Stimulated activated CD8-positive, alpha-beta memory T cell treated with anti-CD3 and anti-CD28 coated beads, Interleukin-4, amount 100 ng/mL, for 4 hours (primary cell): ENCODE measurements at places on chromosomes 3 and 15.

DNA sequence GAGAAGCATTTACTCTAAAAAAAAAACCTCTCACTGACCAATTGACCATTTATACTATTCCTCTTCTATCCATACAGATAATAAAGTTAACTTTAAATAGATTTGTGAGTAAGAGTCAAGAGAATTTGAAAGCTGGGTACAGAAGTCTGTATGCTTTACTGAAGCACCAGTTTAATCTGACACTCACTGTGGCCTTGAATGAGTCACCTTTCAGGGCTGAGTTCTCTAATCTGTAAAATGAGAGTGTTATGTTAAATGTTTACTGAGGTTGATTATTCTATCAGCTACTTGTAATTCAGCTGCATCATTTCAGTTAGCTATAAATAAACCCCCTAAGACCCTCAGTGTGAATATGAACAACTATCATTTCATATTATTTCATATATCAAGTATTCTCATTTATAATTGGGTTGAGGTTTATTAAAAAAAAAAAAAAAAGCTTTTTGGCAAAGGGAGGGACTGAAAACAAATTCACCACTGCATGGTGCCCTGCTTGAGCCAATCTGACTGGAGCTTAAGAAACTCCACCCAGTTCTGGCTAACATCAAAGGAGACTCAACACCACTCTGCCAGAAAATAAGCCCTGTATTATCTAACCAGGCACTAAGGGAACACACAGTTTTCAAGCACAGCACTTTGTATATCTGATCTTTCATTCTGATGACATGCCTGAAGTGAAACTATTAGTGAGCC lies 2.8 kb downstream of the MAP4 start:
- no peak for DNase-seq

GRCh38 chr3:25483456-25483855 lies 55.4 kb downstream of the RARB start:
- DNase-seq = no peak

DNA sequence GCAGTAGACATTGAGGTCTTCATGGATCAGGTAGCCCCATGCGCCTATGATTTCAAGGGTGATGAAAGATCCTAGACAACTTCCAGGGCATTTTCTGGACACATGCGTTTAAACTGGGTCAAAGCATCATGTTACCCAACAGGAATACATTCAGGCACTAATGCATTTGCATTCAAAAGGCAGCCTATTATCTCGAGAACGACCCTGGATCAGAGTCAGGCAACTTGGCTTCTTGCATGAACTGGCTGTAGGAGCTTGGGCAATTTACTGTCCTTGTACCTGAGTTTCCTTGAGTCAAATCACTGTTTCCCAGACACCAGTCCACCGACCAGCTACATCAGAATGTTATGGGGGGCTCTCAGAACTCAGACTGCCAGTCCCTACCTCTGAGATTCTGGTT lies 51.5 kb upstream of the CHST2 start:
- DNase-seq = no peak

GRCh38 chr3:71360764-71361163 lies 222.8 kb downstream of the FOXP1 start:
- no peak for DNase-seq

DNA sequence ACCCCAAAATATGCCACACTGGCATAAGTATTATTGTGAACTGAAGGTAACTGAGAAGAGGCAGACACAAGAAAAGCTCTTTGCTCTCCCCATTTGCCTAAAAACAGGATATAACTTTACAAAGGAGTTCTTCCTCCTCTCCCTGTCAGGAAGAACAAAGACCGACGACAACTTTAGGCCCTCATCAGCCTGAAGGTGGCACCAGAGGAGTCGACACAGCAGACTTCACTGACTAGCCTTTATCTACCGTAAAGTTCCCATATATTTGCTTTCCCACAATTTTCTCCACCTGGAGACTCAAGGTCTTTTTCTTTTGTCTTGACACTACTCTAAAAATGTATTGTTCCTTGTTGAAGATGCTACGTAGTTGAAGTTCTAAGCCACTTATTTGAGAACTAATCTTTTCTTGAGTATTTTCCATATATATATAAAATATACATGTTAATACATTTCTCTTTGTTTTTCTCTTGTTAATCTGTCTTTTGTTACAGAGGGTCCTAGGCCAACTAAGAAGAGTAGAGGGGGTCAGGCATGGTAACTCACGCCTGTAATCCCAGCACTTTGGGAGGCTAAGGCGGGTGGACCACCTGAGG lies 16.2 kb upstream of the XIRP1 start:
- DNase-seq = no peak

- DNase-seq = no peak
Measured at GRCh38 chr3:20575146-20575545, 389.1 kb upstream of the SGO1 start.

GRCh38 chr3:184688251-184688881 lies 23.5 kb downstream of the MAGEF1 start:
- no peak for DNase-seq

DNA sequence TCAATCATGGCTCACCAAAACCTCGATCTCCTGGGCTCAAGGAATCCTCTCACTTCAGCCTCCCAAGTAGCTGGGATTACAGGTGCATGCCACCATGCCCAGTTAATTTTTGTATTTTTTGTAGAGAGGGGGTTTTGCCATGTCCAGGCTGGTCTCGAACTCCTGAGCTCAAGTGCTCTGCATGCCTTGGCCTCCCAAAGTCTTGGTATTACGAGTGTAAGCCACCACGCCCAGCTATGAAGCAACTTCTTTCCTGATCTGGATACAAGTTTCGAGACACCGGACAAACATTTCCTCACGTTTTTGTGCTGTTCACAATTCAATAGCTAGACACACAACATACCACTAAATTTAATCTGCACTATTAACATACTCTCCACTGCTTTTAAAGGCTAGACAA lies 3.4 kb upstream of the SYNM start:
- DNase-seq = no peak

DNA sequence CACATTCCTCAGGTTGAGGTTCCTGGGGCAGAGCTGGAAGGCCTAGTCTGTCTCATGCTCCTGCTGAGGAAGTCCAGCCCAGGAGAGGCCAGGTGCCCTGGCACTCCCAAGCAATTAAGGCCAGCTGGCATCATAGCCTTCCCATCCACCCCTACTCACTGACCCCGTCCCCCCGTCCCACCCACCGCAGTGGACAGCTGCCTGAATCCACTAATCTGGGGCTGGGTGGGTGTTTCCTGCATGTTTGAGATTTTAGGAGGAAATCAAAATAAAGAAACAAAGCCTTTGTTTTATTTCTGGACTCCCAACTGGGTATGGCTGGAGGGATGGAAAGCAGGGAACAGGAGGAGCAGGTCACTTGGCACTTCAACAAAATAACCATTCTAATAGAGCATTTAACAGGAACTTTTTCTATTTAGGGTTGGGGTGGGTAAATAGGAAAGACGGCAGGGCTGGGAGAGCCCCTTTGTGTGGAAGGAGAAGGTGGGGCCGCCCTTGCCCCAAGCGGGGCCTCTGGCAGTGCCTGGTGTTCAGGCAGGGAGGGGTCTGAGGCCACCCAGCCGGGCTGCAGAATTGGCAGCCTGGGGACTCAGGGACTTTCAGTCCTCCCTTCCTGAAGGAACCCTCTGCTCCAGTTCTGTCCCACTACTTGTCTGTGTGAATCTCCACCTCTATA lies 8.5 kb downstream of the MRAS start:
- DNase-seq = no peak

GRCh38 chr3:25130724-25131520 lies 297.1 kb upstream of the RARB start:
- DNase-seq = no peak

DNA sequence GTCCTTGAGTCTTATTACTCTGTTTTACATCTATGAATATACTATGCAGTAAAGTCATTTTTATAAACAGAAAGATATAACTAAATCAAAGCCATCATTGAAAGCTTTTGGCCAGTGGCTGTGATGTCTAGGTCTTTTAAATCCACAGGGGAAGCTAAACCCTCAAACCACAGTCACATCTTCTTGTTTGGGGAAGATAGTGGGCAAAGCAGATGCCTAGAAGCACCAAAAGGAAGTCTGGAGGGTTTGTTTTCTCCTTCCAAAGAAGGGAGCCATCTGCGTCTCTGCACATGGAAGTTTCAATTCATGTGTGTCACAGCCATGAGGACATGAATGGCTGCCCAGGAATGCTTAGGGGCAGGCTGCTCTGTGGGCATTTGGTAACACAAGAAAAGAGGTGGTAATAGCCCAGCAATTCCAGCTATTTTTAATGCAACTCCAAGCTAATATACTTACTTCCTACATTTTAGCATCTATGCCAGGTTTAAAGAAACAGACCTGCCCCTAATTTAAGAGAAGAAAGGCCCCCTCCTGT lies 322.2 kb downstream of the SLC9A9 start:
- no peak for DNase-seq

- no peak for DNase-seq
Measured at GRCh38 chr15:88012233-88012632, 244.3 kb downstream of the NTRK3 start.

GRCh38 chr3:140727886-140728285 lies 50.0 kb downstream of the TRIM42 start:
- no peak for DNase-seq

- no peak for DNase-seq
Measured at GRCh38 chr3:86880066-86880465, 110.9 kb downstream of the VGLL3 start.

- no peak for DNase-seq
Measured at GRCh38 chr3:133301731-133302130, 98.1 kb upstream of the BFSP2 start.

- DNase-seq = no peak
Measured at GRCh38 chr3:138850151-138850550, 15.4 kb upstream of the PIK3CB start.

GRCh38 chr15:67030036-67030762 lies 35.2 kb upstream of the SMAD3 start:
- DNase-seq = no peak

GRCh38 chr3:15750879-15751278 lies 46.9 kb downstream of the ANKRD28 start:
- no peak for DNase-seq

GRCh38 chr3:188533172-188533571 lies 379.2 kb downstream of the LPP start:
- no peak for DNase-seq

DNA sequence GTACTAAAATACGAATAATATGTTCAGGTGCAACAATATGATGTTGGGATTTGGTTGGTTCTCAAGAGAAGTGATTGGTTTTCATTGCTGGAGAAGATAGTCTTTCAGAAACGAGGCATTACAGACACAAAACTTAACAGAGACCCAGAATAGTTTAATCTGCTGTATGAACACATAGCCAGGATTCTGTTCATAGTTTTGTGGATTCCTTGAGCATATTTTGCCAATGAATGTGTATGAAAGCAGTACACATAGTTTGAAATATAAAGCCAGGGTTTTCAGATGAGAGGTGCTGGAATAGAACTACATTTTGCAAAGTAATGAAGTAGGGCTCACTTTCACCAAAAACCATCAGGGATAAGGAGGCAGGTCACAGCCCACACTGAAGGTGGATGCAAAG lies 5.7 kb upstream of the MCTP2 start:
- no peak for DNase-seq

GRCh38 chr15:91061997-91062396 lies 38.1 kb upstream of the SV2B start:
- DNase-seq = no peak

- no peak for DNase-seq
Measured at GRCh38 chr3:78670746-78671145, 1097.1 kb downstream of the ROBO1 start.

DNA sequence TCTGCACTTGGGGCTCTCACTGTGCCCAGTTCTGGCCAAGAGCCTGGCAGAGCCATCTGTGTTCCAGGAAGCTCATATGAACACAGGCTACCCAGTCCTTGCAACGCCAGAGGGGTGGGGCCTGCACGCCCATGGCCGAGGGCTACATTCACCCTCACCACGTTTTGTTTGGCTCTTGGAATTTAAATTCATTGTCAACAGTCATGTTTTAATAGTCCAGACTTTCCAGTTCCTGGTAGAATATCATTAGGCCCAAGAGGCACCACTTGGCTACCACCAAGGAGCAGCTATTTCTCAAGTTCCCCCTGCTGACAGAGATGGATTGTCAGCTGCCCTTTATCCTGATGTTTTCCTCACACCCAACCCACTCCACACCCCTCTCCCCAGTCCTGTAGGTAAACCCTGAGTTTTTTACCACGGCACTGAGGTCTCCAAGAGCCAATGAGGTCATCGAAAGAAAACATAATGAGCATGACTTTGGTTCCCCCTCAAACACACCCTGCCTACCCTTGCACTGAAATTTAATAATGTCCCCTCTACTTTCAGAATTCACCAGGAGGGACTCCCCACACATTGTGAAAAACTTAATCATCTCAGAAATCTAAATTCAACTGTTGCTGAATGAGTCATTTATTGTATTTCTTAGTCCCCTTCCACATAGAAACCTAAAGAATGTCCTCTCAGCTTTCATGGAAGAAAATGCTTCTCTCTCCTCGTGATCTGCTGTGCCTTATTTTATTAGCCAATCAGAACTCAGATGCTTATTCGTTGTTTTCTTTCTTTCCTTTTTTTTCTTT lies 125.1 kb downstream of the SHQ1 start:
- DNase-seq = no peak

DNA sequence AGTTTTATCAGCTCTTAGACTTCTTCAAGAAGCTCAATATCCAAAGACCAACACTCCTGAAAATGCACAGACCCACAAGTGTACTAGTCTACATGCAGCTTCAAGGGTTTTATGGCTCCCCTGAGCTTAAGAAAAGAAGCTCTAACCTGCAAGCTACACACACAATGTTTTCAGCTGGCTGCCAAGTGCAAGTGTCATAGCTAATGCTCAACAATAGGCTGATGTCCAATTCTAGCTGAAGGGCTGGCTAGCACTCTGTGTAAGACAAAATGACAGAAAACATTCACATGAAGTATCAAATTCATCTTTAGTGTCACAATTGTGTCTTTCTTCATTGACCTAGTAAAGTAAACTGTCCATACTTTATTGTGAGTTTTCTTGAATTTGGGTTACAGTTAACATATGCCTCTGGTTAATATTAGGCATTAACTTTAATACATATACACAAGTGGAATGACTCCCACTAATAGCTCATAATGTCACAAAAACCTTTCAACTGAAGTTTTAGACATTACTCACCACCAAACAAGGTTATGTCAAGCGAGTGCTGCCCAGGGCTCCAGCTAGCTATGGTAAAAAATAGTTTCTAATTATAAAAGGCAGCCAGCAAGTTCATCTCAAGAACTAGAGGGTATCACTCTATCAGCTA lies 15.1 kb downstream of the ABI3BP start:
- no peak for DNase-seq

DNA sequence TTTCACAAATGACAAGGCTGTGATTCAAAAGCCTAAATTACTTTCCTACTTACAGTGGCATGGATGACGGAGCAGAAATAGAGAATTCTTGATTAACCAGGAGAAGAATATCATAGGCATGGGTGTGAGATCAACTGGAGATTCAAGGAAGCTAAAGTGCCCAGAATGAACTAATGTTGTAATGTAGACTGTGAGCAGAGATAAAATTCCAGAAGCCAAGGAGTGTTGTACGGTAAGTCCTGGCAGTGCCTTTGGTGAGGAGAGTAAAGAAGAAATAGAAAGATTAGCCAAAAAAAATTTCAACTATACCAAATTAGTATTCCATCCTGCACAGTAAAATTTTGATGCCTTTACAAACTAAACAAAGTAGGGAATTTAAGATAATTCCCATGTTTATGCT lies 75.9 kb downstream of the ZBTB20 start:
- no peak for DNase-seq
